ENCODE measurements at places on chromosomes 3 and 15. TPM values are rescaled to one million over a fixed set of nuclear protein-coding genes. Genes with fewer than 3 reads are reported as not detected.

TEX55 gene
- not detected for total RNA-seq

IGSF10 gene
- total RNA-seq: 5.7 TPM

PRTG gene
- 1.3 TPM for total RNA-seq

SIAH2 gene
- 37.6 TPM for total RNA-seq

TMEM212 gene
- total RNA-seq: not detected

GOLGA6L22 gene
- not detected for total RNA-seq

DENND6A gene
- total RNA-seq: 32.5 TPM

CTNNB1 gene
- total RNA-seq: 341 TPM

ZNF860 gene
- 1.0 TPM for total RNA-seq

SMAD6 gene
- total RNA-seq: 17.4 TPM

SLC22A14 gene
- not detected for total RNA-seq

UMPS gene
- total RNA-seq: 16.1 TPM

ADIPOQ gene
- 1.9 TPM for total RNA-seq

RAD51 gene
- total RNA-seq: 1.0 TPM

All from posterior vena cava (tissue), 2 donors.